ENCODE measurements at places on chromosomes 12 and 14.

GRCh38 chr14:103694572-103695026 lies 20.7 kb downstream of the XRCC3 start:
- no peak for DNase-seq

GRCh38 chr12:49582201-49582600 lies 14.3 kb upstream of the MCRS1 start:
- DNase-seq: no peak

GRCh38 chr12:88946372-88946997 lies 366.2 kb upstream of the KITLG start:
- no peak for DNase-seq

DNA sequence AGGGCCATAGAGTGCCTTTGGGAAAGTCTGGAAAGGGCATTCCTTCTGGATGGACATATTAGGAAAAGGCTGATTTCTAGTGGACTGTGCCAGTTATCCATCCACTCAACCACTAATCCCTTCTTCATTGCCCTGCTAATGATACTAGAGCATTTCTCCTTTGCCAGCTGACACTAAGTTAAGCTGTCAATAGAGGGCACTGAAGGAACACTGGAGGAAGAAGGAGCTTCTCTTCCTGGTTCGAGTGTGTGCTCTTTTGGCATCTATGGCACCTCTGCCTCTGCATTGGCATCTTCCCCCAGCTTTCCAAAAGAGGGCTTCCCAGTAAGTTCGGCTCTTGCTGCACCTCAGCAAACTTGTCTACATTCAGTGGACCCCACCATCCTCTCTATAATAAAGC lies 165.4 kb downstream of the DERA start:
- no peak for DNase-seq

DNA sequence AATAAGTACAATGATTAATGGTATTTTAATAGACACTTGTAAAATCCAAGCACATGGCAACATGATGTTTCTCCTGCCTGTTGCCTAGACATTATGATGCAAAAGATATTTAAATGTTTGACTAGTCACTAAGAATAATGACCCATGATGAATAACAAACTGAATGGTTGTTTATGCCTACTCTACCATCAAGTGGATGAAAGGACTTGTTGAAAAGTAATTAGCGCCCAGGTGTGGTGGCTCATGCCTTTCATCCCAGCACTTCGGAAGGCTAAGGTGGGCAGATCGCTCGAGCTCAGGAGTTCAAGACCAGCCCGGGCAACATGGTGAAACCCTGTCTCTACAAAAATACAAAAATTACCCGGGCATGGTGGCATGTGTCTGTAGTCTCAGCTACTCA lies 30.7 kb downstream of the KIF21A start:
- DNase-seq: no peak

- no peak for DNase-seq
These were observed 88.4 kb upstream of the DYNC1H1 start for GRCh38 chr14:101875727-101876554.

DNA sequence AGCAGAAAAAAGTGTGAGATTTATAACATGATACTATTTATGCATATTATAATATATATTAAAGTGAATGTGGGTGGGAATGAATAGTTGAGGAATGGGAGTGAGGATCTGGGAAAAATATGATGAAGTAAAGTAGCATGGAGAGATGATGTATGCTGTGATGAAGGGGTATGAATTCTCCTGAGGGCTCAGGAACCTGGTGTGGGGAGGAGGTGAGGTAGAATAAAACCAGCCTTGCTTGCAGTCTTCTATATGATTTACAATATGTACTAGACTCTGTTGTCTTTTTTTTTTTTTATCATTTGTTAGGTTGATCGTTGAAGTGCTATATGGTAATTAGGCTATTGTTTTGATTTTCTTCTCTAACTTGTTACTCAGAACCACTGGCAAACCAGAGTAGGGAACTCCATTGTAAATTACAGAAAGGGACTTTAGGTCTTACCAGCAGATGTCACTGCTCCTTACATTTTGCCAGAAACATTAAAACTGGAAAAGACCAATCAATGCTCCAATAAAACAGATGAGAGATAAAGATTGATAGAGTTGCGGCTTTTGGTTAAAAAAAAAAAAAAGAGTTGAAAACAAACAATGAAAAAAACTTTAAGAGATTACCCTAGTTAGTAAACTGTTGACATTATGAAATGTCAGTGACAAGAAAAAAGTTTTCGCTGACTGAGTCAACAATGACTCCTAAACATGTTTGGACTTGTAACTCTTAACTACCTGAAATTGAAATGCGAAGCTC lies 39.9 kb downstream of the ATL1 start:
- DNase-seq: no peak

GRCh38 chr12:3727877-3728632 lies 24.9 kb downstream of the CRACR2A start:
- DNase-seq: no peak

GRCh38 chr12:11724888-11725311 lies 75.4 kb downstream of the ETV6 start:
- DNase-seq: no peak

DNA sequence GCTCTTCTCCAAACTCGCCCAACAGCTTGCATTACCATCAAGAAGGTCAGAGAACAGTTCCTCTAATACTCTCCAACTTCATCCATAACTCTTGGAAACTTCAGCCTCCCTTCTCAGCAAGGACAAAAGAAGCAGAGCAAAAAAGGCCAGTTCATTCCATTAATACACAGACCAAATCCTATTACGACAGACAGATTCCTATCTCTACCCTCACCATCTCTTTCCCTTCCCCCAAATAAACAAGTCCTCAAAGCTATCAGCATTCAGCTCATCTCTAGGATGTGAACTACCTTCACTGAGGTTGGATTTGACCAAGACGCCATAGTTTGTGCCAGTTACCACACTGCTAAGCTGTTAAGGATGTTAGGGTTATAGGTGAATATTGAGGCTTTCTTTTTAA lies 25.2 kb downstream of the SINHCAF start:
- DNase-seq: no peak

DNA sequence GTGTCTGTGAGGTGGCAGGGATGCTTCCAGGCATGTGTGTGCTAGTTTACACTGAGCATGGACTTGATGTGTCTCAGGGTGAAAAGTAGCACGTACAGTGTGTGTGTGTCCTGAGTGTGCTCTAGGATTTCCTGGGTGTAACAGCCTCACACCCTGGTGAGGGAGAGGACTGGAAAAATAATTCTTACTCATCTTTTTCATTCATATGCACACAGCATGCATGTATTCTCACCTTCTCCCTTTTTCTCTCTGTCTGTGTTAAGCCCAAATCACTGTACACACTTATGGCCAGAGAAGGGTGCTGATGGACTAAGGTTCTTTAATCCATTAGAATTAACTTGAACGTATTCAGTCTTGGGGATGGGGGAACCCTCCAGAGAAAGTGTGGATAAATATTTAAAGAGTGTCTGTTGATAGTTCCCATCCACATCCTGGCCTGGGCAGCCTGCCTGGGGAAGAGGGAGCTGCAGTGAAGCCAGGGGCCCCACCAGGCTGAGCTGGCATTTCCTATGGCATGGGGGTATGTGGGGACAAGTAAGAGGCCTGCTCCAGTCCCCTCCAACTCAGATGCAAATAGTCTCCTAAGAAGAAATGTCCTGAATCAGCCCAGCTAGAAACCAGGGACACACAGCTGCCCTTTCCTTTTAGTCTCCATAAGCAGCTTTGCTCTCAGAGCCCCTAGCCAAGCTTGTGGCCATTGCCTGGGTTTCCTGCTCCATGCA lies 1.1 kb upstream of the HOXC8 start:
- DNase-seq: no peak

DNA sequence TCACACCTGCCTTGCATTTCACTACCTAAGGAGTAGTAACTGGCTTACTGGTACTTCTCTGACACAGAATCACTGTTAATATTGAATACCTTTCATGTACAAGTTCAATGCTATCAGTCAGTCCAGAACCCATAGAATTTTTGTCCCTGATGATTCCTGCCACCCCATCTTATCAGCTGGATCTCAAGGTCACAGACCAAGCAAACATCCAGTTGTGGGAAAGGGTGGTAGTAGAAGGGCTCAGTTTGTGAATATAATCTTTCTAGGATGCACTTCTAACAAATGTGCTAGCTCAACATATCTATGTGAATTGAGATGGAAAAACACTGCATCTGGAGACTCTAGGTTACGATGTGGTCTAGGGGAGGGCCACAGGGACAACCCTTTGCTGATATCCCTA lies 14.1 kb downstream of the PPP1CC start:
- no peak for DNase-seq

Measured in activated T-cell treated with anti-CD3 and anti-CD28 coated beads, Interleukin-2, amount 50 U/mL, for 24 hours (primary cell).